CD4-positive, alpha-beta T cell (primary cell): ENCODE measurements at places on chromosomes 7 and 10. TPM values are rescaled to one million over a fixed set of nuclear protein-coding genes. Genes with fewer than 3 reads are reported as not detected.

ZNF680 gene
- total RNA-seq, result 8.9 TPM

DEPP1 gene
- total RNA-seq, result not detected

WDR91 gene
- 41.7 TPM for total RNA-seq

SPDYE6 gene
- total RNA-seq, result not detected

GRCh38 chr10:102726274-102726673, 11.8 kb downstream of the SFXN2 start:
- H3K4me1 ChIP-seq, result peaks cover 4% of the 10 kb centered on the region
- H3K27ac ChIP-seq, result no peak overlapping the region

DNA sequence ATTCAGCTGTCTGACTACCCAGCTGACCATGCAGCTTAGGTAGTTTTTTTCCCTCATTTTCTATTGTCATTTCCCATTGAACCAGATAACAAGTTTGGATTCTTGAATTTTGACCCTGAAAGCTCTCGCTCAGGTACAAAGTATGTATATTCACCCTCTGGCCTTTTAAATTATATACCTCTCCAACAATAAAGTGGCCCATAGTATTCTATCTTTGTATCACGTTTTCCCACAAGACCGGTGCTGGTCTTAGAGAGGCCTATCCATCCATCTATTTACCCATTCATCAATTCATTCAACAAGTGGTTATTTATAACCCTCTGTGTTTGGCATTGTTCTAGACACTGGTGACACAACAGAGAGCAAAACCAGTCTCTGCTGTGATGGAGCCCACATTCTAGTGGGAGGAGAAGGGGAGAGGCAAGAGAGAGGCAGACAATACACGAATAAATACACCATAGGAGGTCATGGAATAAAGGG, 35.2 kb upstream of the NPSR1 start:
- H3K36me3 ChIP-seq, result no peaks in the 10 kb centered on the region
- no peaks in the 10 kb centered on the region for H3K4me1 ChIP-seq

GRCh38 chr10:15196021-15196834, 27.7 kb upstream of the NMT2 start:
- no peak overlapping the region for H3K27ac ChIP-seq
- H3K4me1 ChIP-seq, result peaks cover 41% of the 10 kb centered on the region
- H3K4me3 ChIP-seq, result peak overlapping the region; percentile 34
- no peak for DNase-seq
